Kidney (tissue), 22 donors: ENCODE measurements at places on chromosomes 13 and 19.
A peak's percentile ranks its signal among the peaks of the same experiment; 100 is the strongest.

DNA sequence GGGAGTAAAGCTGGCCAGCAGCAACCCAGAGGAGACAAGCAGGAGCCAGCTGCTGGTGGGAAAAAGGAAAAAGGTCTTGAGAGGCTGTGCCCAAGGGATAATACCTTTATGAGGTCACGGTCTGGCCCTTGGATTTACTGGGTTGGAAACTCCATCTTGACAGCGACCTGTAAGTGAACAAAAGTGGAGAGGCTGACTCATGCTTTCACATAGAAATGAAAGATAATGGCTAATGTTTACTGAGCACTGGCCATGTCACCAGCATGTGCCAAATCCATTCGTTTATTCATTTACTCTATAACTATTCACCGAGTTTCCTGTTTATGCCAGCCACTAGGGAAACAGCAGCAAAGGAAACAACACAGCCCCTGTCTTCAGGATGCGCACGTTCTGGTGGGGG is 4.7 kb downstream of the VRK3 start:
- DNase-seq = no peak

DNA sequence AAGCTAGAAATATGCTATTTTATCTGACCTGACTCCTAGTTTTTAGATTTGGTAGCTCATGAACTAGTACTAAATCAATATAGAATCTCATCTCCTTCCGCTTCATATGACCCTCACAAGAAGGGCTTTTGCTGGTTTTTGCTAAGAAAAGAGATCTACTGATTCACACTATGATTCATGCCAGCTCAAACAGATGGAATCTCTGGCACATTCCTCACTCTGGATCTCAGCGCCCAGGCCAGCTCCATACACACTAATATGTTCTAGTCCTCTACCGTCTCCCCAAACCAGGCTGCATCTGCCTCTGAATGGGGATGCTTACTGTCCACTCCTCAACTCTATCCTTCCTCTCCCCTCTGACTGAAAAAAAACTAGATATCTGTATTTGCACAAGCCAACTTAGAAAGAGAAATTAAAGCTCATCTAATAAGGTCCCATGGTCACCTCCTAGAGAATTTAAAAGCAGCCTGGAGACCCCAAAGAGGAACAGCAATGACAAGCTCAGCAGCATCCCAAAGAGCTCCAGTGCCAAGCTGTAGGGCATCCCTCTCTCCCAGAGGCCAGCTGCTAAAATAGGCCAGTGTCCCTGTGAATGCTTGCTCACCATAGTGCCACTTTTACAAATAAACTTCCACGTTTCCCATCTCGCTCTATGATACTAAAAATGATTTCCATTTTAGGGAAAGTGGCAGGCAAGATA is 74.9 kb downstream of the LHFPL6 start:
- no peak for DNase-seq

DNA sequence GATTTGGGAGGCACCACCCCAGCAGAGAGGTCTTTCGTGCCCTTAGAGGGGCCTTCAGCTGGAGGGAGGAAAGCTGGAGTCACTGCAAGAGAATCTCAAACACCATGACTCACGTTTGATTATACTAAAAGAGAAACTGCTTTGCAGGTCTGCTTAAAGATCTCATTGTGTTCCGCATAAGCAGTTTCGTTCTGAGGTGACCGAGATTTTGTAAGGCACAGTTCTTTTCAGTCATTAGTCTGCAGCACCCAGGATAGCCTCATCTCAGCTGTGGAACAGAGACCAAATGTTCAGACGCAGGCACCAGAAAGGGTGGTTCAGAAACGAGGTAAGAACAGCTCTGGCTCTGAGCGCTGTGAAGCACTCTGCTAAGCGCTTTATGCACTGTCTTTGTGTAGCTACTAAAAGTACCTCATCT is 71.2 kb upstream of the GTF3A start:
- DNase-seq = no peak

GRCh38 chr19:37007587-37008220 is 70.5 kb upstream of the ZNF420 start:
- peak; percentile 81 for DNase-seq

- no peak for DNase-seq
Measured at GRCh38 chr19:23391236-23391635, 4.0 kb downstream of the ZNF91 start.

DNA sequence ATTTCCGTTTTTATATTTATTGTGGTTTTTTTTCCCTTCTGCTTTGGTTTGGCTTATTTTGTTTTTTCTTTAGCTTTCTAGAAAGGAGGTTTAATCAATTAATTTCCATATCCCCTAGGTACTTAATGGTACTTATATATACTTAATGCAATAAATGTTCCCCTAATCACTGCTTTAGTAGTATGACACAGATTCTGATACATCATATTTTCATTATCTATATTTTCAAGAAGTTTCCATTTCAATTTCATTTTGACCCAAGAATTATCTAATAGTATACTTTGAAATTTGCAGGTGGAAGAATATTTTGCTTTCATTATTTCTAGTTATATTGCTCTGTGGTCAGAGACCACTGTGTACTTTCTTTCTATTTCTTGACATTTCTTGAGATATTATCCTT is 66.6 kb upstream of the STK24 start:
- DNase-seq = no peak

DNA sequence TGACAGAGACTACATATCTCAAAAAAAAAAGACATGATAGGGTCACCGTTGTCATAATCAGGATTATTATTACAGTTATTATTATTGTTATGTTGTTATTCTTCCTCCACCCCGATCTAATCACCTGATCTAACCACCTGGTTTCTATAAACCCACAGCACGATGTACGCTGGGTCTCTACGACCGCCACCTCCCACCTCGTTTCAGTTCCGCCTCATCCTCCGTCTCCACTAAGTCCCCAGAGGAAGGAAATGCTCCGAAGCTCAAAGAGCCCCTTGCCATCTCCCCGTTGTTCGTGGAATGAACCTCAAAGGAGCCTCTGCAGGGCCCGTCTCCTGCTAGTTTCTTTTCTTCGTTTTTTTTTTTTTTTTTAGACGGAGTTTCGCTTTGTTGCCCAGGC is 15.9 kb upstream of the MEIS3 start:
- DNase-seq = no peak

- DNase-seq = peak; percentile 75
Measured at GRCh38 chr19:575527-576506, 3.4 kb downstream of the BSG start.

- DNase-seq = no peak
Measured at GRCh38 chr19:46963093-46963734, 56.4 kb upstream of the NPAS1 start.

GRCh38 chr13:48192411-48192935 is 40.5 kb upstream of the ITM2B start:
- no peak for DNase-seq

GRCh38 chr13:20369886-20370361 is 137.8 kb upstream of the GJB6 start:
- no peak for DNase-seq

DNA sequence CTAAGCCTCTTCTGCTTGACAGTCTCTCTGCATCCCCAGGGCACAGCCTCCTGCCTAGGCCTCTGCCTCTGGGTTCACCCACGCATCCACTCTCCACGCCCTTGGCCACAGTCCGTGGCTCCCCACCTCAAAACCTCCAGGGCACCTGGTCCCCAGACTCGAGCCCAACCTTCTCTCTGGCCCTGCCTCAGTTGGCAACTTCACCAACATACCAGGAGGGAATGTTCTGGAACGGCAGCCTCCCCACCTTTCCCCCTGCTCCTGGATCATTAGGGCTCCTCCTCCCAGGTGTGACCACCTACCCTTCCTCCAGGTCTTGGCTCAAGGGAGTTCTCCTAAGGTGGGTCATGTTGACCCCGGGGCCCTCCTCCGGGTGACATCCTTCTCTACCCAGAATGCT is 69.1 kb downstream of the SOX1 start:
- DNase-seq = peak; percentile 30

GRCh38 chr13:92362717-92363116 is 863.9 kb upstream of the GPC6 start:
- peak; percentile 76 for DNase-seq

GRCh38 chr13:20231839-20232555 is at the start of gene GJB6:
Gene GJB6 (minus strand): TSS chr13:20232319. CDS start chr13:20223480, 8,839 bp downstream.
- peak; percentile 71 for DNase-seq

DNA sequence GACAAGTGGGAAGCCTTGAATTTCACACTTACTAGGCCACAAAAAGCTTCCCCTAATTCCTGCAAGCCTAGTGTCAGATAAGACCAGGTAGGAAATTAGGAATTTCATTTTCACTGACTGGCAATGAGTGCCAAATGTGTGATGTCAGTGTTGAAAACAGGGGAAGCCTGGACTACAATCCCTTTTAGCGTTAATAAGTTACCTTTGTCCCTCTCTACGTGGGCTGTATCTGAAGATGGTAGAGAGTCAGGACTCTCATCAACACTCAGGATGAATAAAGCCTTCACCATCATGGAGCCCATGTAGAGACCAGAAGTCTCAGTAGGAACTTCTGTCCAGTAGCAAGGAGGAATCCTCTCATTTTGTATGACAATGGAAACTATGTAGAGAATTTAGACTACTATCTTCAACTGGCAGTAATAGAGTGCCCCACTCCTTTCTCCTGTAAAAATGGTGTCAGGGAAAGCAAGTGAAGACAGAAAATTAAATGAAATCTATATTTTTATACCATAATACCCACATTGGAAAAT is 324.1 kb upstream of the KLHL1 start:
- no peak for DNase-seq

DNA sequence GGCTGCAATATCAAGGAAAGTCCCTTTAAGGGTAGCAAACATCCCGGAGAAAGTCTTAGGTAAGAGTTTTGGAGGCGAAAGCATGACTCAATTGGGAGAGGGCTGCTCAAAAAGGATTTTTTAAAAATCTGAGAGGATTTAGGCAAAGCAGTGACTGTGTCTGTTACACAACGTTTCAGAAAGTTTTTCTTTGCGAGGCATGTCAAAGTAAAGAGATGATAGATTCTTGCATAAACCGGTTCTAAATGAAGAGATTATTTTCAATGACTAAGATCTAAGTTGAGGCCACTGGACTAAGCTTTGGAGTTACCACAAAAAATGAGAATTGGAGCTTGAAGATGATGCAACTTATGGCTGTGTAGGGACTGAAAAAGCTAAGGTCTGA is 43.7 kb upstream of the ENOX1 start:
- DNase-seq = no peak

DNA sequence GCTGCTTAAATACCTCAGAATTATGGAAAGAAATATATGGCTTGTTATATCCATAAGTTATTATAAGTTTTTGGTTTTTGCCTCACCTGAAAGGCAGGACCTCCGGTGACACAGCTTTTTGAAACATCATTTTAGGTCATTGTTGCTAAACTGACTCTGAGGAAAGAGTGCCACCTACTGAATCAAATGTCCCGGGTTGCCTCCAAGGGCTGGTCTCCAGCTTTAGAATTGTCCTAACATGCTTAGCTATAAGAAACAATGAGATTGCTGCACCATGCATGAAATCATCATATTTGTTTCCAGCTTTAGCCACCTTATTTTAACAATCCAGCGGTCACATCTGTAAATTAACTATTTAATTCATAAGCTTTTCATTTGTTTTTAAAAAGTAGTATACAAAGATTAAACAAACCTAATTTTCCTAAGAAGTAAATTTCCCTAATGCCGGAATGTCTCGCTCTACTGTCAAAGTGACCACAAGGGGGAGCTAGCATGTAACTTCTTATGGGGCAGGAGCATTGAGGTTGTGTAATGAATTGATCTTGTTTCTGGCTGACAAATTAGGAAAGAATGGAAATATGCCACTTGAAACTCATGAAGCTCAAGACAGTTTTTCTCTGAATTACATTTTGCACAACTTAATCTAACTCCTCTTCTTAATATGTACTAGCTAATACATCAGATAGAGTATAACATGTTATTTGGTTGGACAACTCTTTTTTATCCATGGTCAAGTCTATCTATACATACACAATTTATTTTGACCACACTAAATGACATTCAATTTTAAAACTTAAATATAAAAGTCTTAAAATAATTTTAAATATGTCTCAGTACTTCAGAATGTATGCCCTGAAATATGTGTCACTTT is 6.7 kb upstream of the PCDH17 start:
- DNase-seq = no peak

- DNase-seq = no peak
Measured at GRCh38 chr19:328025-328505, 16.5 kb downstream of the MIER2 start.

- peak; percentile 83 for DNase-seq
Measured at GRCh38 chr19:7595466-7596133, at the start of gene CAMSAP3. Gene CAMSAP3 (plus strand): TSS chr19:7595863. CDS start chr19:7596003, 140 bp downstream.

DNA sequence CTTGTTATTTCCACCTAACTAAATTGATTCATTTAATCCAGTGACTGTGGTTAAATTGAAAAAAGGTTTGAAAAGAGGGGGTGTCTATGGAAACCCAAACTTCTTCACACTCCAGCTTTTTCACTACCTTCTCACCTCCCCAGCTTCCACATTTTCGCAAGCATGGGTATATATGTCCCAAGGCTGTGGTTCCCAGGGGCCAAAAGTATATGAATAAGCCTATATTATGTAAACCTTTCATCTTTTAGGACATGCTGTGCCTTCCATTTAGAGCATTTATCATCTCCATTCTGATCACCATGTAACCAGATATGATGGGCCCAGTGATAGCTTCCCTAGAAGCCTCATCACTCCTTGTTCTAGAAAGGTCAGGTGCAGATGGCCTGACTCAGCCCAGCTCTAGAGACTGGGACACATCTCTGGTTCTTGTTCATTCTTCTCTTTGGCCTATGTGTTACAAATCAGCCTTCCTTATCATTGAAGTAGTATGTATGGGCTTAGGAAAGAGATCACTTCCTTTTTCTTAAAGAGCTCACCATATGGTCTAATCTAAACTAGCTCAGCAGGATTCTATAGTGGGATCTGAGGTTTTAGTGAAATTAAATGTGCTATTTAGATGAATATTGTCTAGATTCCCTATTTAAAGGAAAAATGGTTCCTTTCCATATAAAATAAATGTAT is 19.5 kb upstream of the ARL11 start:
- no peak for DNase-seq

DNA sequence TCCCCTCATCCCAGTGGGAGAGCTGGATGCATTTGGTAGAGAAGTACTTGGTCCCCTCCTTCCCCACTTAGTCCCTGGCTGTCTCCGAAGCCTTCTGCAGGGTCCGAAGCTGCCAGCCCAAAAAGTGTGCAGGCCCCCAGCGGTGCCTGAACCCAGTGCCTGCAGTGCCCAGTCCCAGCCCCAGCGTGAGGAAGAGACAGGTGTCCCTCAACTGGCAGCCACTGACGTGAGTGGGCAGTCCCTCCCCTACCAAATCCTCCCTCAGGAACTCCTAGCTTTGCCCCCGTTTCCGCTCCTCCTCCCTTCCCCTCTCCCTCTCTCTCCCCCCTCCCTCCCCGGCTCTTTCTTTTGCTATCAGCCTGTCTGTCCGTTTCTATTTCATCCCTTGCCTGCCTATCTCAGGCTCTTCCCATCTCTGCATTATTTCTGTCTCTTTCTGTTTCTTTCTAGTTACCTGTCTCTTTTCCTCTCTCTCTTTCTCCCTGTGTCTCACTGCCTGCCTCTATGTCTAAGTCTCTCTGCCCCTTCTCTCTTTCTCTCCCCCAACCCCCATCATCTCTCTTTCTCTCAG is 1.8 kb upstream of the LTBP4 start:
- DNase-seq = no peak
